BJ (cell line): ENCODE measurements at places on chromosomes 3 and 15.

GRCh38 chr3:112654979-112655378 is 14.0 kb upstream of the CCDC80 start:
- no peak for DNase-seq

DNA sequence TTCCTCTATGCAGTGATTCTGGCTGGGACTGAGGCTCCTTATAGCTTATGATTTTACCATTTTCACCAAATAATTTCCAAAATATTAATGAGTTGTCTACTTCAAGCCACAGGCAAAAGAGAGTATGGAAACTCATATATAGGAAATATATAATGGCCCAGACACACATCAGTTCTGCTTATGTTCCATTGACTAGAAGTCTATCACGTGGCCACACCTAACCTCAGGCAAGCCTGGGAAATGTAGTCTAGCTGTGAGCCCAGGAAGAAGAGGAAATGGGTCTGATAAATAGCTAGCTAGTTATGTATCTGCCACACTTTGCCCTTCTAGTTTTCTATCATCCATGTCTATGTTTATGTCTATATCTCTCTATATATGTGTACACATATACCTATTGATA is 195.1 kb downstream of the OTOL1 start:
- no peak for DNase-seq

- DNase-seq = no peak
Measured at GRCh38 chr3:53195602-53196574, 34.9 kb downstream of the PRKCD start.

- DNase-seq = no peak
Measured at GRCh38 chr3:55486857-55487380, at the start of gene WNT5A. Gene WNT5A (minus strand): TSS chr3:55487306. CDS start chr3:55486985, 321 bp downstream.

GRCh38 chr15:81749716-81750375 is 296.0 kb downstream of the MEX3B start:
- DNase-seq = no peak

DNA sequence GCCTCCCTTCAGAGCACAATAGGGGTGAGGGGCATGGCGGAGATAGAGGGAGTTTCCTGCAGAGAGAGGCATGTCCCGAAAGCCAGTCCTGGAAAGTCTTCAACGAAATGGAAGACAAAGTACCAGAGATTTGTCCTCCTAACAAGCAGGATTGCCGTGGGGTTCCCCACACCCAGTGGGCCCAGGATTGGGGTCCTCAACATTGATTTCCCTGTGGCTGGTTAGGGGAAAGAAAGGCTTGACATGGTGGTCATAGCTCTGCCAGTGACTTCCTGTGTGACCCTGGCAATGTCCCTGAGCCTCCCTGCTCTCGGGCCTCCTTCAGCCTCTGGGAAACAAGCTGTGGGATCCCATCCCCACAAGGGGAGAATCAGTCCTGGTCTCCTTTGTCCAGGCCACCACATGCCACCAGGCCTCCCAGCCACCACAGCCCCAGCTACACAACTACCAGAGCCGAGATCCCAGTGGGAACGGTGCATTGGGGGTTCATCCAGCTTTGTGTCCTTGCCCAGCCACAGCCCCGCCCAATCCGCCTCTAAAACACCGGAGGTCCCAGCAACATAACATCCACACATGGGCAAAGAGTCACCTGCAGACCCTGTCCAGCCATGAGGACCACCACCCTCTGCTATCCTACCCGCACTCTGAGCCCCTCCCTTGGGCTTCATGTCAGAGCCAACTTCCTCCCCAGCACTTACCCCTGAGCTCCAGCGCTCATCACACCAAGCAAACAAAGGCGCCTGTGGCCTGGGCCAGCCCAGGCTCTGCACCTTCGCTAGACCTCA is 63.0 kb downstream of the ADAMTS17 start:
- DNase-seq = no peak

- no peak for DNase-seq
Measured at GRCh38 chr15:91199511-91199910, 99.5 kb downstream of the SV2B start.

- no peak for DNase-seq
Measured at GRCh38 chr3:123791898-123792297, 92.2 kb downstream of the MYLK start.

DNA sequence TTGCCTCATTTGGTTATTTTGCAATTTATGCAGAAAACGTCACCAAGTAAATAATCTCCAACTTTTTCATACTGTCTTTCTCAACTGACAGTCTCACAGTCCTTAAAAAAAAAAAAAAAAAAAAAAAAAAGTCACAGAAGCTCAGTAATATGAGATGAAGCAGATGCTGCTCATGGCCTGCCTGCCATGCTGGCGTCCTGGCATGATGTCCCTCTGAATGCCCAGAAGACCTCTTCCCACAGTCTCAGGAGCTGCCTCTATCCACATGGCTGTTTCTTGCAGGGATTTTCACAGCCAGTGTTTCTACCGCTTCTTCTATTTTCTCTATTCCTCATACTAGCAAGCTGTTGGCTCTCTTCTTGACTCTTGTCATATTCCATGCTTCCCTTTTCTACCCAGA is 87.7 kb downstream of the TGFBR2 start:
- no peak for DNase-seq

DNA sequence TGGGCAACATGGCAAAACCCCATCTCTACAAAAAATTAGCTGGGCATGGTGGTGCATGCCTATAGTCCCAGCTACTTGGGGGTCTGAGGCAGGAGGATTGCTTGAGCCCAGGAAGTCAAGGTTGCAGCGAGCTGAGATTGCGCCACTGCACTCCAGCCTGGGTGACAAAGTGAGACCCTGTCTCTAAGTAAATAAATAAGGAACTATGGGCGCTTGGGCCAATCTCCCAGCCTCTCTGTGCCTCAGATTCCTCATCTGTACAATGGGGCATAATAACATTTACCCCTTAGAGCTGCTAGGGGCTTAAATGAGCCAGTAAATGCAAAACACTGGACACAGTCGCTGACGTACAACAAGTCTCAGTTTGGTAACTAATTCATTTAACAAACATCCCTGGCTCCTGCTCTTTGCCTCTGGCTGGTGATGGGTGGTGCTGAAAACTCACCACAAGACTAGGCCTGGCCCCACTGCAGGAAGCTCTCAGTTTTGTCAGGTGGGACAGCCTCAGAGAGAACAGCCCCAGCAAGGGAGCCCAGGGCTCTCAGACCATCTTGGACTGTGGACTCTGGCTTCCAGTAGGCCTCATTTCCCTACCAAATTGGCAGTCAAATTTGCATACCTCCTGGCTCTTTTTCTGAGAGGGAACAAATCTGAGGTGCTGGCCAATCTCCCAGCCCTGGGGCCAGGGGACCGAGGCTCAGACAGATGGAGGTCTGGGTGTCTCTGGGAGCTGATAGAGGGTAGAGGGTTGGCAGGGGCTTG is 6.4 kb upstream of the TBC1D2B start:
- no peak for DNase-seq

DNA sequence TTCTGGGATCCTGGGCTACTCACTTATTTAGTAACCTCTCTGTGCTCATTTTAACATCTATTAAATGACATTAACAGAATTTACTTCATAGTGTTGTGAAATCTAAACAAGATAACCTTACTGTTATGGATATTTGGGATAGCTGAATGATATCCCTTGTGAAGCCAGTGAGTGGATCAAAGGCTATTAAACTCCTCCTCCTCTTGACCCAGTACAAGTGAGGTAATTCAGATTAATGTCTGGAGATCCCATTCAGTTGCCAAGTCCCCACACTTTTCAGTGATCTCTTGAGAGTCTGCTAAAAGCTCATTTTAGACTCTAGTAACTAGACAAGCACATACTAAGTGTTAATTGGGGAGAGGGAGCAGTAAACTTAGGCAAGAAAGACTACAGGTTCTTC is 2.5 kb upstream of the ANKRD28 start:
- no peak for DNase-seq

DNA sequence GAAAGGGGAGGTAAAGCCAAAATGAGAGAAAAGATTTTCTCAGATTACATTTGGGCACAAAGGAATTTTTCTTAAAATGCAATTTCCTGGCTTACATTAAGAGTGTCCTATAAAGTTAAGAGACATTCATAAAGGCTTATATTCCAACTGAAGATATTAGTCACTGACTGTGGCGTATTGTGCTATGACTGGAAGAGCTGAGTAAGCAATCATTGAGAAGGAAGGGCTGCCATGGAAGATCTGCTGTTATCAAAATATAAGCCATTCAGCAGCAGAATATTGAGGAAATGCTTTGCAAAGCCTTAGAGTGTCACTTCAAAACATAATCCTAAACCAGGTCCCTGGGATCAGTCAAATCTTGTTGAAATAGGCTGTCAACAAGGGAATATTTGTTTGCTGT is 593.9 kb downstream of the TUSC7 start:
- DNase-seq = no peak

DNA sequence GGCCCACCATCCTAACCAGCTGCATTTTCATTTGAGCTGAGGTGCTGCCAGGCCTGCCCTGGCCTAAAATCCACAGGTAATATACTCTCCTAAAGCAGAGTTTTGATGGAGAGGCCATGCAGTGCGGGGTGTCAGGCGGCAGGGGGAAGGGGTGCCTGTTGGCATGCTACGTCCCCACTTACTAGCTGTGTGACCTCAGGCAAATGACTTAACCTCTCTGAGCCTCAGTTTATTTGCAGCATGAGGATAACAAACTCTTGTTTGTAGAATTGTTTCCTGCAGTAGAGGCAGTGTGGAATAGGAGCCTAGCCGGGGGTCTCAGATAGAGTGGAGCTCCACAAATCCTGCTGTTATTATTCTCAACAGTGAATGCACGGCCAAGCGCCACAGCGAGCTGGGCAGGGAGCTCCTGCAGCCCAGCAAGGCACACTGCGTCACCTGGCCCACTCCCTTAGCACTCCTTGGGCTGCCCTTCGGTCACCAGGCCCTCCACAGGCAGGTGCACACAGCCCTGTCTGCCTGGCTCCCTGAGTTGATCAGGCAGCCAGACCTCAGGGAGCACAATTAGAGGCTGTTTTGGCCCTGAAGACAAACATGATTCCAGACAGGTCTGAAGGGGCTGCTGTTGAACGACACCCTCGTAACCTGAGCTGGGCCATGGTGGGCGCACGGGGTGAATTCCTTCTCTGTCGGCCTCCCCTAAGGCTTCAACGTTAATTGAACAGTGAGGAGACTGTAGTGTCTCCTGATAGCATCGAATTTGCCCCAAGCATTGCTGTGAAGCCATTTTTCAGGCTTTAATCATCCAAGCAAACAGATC is 248.8 kb upstream of the LYSMD4 start:
- DNase-seq = no peak

DNA sequence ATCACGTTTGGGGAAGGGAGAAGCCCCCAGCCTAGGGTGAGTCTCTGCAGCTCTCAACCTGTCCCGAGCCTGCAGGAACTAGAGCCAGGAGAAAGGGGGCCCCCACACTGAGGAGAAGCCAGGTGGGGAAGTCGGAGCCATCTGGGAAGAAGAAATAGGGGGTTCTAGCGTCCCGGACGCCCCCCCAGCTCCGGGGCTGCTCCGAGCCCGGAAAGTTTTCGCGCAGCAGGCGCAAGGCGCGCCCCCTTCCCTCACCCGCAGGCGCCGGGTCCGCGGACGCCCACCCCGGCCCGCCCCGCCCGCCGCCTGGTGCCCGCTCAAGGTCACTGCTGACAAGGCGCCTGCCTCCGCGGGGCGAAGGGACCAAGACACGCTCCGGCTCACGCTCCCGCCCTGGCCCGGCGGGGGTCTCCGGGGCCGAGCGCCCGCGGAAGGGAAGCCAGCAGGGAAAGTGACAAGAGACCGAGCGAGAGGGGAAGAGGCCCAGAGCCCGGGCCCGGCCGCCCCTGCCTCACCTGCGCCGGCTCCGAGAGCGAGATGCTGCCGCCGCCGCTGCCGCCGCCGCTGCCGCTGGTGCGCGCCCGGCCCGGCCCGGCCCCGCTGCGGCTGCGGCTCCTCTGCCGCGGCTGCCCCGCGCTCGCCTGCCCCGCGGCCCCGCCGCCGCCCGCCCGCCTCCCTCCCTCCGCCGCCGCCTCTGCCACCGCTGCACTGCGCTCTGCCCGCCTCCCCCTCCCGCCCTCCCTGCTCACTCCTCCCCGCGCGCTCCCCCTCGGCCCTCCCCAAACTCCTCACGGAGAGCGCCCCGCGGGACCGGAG is 108.4 kb upstream of the SLC6A11 start:
- DNase-seq = no peak

GRCh38 chr15:55774113-55774970 is 31.4 kb upstream of the PRTG start:
- DNase-seq = no peak

- DNase-seq = no peak
Measured at GRCh38 chr3:129315223-129315997, 36.7 kb downstream of the HMCES start.

DNA sequence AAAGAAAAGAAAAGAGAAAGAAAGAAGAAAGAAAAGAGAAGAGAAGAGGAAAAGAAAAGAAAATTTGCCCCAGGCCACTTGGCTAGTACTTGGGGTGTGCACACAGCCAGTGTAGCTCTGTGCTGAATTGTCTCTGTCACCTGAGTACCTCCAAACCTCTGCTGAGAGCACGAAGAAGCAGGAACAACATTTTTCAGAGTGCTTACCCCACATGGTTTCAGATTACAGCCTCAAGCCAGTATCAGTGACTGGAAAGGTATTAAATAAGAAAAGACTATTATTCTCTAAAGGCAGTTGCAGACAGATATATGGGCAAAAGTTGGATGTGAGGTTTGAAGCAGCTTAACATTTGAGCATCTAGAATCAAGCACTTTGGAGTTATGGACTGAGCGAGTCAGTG is 113.3 kb upstream of the PHLDB2 start:
- DNase-seq = no peak

GRCh38 chr3:164200053-164200823 is 878.1 kb downstream of the SI start:
- no peak for DNase-seq

GRCh38 chr15:25733036-25733855 is 129.9 kb downstream of the ATP10A start:
- no peak for DNase-seq

GRCh38 chr15:98724048-98724447 is 75.7 kb downstream of the IGF1R start:
- no peak for DNase-seq

DNA sequence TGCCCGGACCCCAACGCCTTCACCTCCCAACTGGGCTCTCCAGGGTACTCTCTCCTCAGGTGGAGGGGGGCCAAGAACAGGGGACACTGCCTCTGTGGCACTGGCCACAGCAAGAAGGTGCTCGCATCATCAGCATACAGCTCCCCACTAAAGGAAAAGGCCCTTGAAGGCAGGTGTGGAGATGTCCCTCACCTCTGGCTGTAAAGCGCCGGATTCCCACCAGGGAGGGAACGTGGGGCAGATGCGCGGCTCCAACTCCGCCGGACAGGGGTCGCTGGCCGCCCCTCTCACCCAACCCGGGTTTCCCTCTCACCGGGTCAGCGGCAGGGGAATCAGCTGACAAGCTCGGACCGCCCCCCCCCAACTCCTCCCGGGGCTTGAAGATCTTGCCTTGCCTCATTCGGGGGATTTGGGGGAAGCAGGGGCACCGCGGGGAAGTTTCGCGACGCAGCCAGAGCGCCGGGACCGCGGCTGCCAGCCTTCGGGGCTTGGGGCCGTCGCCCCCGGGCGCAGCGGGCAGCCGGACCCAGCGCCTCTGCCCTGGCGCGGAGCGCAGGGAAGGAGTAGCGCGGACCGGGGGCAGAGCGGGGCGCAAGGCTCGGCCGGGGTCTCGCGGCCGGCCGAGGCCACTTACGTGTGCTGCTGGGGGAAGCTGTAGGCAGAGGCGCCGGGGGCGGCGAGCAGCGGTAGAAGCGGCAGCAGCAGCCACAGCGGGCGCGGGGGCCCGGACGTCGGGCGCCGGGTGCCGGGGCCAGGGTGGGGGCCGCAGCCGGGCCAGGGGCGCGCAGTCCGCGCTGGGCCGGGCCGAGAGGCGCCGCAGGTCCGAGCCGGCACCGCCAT is 630 bp downstream of the CACNA2D2 start:
- DNase-seq = no peak
